ENCODE measurements at places on chromosomes 2 and 18.
A peak's percentile ranks its signal among the peaks of the same experiment; 100 is the strongest.

GRCh38 chr2:173290518-173290917, 64.2 kb upstream of the CDCA7 start:
- DNase-seq: no peak

- DNase-seq: no peak
Observed at GRCh38 chr2:137165968-137166367, 400.6 kb downstream of the THSD7B start.

GRCh38 chr2:106292627-106293026, 98.5 kb upstream of the UXS1 start:
- DNase-seq: no peak

- peak; percentile 17 for DNase-seq
Observed at GRCh38 chr2:106270471-106270891, 76.4 kb upstream of the UXS1 start.

- DNase-seq: peak; percentile 61
Observed at GRCh38 chr2:56191617-56192016, 7.8 kb downstream of the CCDC85A start.

All from AG20443 (cell line).